ENCODE measurements at places on chromosomes 4 and X.

DNA sequence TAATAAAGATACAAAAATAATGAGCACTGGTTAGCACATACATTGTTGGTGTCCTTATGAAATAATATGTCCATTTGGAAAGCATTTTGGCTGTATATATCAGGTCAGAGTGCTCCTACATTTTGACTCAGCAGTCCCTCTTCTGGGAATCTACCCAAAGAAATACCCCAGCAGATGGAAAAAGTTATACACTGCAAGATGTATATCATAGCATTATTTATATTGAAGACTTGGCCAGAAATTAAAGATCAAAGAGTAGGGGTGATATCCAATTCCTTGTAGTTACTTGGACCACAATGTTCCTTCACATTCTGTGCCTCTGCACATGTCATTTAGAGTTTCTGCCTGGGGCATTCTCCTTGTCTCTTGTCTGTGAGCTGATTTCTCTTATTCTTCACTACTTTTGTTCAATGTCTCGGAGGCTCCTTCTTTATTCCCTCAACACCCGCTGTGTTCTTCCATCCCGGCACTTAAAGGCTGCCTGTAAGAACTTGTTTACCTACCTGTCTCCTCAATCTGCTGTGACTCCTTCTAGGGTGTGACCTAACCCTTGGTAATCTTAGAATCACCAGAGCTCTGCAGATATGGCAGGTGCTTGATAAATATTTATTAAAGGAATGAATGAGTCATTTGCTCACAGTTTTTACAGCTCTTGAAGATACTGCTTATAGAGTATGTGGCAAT is 3.1 kb upstream of the TSPAN5 start:
- DNase-seq: no peak

DNA sequence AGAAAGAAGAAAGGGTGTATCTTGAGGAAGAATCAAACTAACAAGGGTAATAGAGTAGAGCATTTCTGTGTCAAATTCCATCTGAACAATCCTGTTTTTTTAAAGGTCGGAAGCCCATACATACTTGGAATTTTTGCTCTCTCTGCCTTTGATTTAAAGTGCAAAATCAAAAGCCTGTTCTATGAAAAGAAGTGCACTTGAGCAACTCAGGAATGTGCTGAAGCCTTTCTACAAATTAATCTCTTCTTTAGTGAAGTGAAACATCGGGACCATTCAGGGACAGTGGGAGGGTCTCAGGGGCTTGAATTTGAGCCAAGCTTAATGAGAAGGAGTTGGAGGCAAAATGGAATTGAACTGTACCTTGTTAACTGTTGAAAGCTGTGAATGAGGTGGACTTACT is 1008.5 kb upstream of the LCORL start:
- DNase-seq: no peak

GRCh38 chrX:82384401-82384800 is 1123.7 kb upstream of the POU3F4 start:
- no peak for DNase-seq

DNA sequence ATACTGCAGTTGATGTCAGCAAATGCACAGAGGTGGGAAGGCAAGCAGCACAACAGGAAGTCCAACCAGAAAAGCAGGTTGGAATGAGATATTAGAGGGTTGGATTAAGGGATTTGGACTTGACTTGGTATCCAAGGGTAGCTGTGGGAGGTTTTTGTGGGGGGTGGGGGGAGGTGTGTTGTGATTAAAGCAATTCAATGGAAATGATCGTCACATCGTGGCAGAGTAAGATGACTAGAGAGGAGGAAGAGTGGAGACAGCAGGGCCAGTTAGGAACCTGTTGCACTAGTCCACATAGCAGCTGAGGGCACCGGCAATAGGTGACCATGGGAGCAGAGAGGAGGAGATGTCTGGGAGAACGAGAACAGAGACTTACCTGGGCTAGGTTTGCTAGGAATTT is 2.4 kb downstream of the SLC25A43 start:
- no peak for DNase-seq

DNA sequence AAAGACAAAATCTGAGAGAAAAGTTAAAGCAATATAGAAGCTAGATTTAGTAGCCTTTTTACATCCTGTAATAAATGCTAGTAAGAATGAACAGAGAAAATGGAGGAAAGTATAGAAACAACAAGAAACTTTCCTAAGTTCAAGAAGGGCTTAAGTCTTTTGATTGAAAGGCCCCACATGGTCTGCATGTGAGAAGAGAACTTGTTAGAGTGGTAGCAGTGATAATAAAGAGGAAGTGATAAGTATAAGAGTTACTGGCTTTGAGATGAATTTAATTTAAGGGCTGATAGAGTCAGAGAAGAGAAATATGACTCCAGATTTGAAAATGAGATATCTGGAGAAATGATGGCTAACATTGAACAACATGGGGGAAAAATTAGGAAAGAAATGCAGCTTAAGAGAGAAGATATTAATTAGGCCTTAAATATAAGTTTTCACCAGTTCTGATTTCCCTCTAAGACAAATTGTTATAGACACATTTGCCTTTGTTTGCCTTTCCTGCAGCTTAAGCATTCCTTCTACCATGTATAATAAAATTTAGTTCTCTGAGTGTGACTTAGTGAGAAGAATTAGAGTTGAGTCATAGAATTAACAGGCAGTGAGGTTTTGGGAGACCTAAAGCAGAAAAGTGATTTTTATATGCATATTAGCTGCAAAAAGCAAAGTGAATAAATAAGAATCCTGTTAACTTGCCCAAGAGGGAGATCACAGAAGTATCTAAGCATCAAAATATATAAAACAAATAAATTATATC is 18.4 kb downstream of the ZFX start:
- DNase-seq: no peak

- no peak for DNase-seq
Measured at GRCh38 chrX:13652287-13652793, 601 bp upstream of the TCEANC start.

DNA sequence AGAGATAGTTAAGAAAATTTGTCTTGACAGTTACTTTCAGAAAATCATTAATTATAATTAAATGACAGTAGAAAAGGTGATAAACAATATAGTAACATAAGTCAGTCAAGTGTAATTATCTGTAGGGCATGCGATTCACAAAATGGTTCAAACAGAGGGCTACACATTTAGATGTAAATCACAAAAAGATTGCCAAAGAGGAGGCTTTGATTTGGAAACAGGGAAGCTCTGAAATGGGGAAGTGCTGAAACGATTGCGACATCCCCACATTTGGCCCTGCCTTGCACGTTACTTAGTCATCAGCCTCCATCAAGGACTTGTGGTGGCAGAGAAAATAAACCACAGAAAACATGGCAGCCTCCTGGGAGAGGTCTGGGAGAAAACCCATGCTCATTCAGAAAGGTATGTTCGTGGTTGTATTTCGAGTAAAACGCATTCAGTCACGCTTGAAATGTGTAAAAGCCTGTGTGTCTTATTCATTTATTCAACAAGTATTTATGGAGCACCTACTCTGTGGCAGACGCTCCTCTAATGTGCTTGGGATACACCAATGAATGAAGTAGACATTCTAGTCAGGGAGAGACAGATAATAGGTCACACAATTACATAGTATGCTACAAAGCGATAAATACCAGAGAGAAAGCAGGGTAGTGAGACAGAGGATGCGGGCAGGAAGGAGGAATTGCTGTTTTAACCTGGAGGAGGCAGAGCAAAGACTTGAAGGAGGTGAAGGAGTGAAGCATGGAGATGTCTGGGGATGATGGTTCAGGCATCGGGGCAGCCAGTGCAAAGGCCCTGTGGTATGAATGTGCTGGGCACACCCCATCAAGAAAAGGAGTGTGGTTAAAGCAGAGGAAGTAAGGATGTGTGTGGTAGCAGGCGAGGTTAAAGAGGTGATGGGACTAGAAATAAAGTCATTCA is 7.8 kb downstream of the RBM47 start:
- DNase-seq: no peak

DNA sequence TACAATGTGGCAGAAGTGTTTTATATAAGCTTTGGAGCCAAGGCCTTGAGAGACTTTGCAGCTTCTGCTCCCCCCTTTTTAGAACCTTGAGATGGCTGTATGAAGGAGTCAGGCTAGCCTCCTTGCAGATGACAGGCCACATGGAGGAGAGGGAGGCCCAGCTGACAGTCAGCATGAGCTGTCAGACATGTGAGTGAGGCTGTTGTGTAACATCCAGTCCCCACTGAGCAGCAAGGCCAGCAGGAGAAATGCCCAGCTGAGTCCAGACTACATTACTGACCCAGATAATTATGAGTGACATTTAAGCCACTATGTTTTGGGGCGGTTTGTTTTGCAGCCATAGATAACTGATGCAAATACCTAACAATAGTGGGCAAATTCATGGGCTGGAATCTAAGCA is 515.3 kb upstream of the ARX start:
- no peak for DNase-seq

GRCh38 chrX:10618961-10619360 is 1.4 kb downstream of the MID1 start:
- DNase-seq: no peak

GRCh38 chr4:149676076-149676475 is 139.6 kb downstream of the IQCM start:
- DNase-seq: no peak

GRCh38 chr4:83230928-83231327 is 53.7 kb downstream of the COQ2 start:
- DNase-seq: no peak

DNA sequence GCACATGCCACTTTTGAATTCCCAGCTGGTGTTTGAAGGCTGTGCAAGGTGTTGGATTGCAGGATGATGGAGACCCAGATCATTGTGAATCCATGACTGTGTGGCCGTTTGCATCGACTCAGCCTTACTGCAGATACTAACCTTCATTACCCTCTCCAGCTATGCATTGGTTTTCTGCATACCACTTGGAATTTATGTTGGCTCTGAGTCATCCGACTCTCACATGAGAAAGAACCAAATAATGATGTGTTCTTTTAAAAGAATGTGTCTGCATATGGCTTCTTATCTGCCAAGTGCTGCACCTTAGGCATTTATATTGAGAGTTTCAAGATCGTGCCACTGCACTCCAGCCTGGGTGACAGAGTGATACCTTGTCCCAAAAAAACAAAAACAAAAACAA is 106.7 kb upstream of the PRKX start:
- no peak for DNase-seq

DNA sequence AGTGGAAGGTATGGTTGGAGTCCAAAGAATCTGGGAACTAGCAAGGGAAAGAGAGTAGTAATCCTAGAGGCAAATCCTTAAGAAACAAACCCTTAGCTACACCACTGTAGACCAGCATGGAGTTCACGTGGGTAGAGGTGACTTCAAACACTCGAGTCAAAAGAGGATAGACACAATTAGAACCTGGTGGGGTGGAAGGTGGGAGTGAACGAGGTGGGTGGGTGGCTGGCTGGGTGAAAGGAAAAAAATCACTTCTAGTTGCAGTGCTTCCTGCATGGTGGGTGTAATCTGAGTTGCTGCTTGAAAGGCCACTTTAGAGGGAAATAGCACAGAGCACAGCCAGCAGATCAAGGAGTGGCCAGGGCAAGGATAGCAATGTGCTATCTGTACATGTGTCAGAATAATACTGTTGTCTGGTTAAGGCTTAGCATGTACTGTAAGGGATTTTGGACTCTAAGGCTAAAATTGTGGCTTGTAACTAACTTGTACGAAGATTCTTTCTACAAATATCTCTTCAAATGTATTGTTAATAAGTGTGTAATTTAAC is 356.2 kb downstream of the GRIA2 start:
- no peak for DNase-seq

DNA sequence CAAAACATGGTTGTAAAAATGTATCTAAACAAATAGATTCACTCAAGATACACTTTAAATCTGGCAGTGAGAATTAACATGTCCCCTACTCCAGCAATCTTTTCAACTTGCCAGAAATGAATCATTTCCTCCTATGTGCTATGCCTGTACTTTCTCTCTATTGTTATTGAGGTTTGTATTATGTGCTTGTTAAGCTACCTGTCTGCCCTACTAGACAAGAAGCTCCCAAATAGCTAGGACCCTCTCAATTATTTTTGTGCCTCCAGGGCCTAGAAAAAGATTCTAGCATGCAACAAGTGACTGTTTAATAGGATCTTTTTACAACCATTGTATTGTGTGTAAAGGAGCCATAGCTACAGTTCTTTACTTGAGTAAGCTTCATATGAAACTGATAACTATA is 3.5 kb upstream of the SAP30 start:
- no peak for DNase-seq

DNA sequence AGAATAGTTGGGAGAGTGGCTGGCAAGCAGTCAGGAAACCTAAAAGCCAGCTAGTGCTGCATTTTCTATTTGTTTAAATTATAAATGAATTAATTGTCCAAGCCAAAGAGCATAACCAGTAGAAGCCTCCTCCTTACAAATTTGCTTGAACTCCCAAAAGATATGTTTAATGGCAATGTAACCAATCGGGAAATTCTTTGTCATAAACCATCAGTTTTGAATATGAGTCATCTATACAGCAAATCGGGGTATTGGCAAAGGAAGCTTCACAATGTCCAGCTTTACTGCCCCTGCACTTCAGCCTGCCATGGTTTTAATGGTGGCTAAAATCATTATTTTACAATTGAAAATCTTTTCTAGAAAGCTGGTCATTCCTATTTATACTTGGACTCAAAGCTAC is 216.6 kb downstream of the SHROOM3 start:
- DNase-seq: no peak

GRCh38 chr4:128227991-128228571 is 59.5 kb downstream of the PGRMC2 start:
- no peak for DNase-seq

- DNase-seq: no peak
Measured at GRCh38 chr4:19382993-19383756, 868.5 kb upstream of the SLIT2 start.

DNA sequence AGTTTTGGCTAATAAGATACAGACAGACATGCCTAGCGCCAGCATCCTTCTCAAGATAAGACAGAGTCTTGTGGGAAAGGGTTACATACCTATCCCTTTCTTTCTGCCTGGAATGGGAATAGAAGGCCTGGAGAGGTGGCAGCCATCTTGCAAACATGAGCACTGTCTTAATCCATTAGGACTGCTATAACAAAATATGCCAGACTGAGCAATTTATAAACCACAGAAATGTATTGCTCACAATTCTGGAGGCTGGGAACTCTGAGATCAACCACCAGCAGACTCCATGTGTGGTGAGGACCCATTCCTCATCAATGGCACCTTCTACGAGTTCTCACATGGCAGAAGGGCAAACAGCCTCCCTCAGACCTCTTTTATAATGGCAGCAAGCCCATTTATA is 26.5 kb upstream of the NEIL3 start:
- DNase-seq: no peak

DNA sequence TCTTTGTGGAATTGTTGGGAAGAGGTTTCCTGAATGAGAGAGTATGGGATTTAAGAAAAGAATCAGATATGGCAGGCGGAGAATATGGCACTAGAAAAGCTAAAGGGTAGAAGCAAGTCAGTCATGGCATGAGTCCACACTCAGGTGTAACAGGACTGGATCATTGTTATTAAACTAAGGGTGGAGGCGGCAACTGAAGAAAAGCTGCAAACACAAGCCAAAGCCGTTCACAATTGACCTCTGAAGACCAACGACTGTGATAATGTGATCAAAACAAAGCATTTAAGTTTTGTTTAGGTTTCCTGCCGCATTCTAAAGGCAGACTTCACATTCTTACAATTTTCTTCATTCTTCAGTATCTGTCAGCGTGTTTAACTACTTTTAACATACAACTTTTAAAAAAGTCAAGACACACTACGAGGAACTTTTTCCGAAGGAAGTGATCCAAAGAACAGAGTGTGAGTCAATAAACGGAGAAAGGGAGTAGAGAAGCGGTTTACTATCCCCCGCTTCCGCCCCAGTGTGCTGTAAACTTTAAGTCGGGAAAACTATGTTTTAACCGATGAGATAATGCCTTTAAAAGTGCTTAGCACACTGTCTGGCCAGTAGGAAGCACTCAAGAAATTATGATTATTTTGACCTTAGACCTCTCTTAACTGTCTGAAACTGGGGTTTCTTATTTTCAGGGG is 909 bp upstream of the SLAIN2 start:
- DNase-seq: no peak

GRCh38 chrX:11334165-11334564 is 41.0 kb downstream of the AMELX start:
- no peak for DNase-seq
